ENCODE measurements at places on chromosomes 7 and 10. TPM values are rescaled to one million over a fixed set of nuclear protein-coding genes. Genes with fewer than 3 reads are reported as not detected.

Gene MNX1
- not detected for total RNA-seq

Gene ZNF736
- total RNA-seq, result 6.0 TPM

Gene CUZD1
- not detected for total RNA-seq

Gene CLDN3
- total RNA-seq, result not detected

Gene CYP51A1
- total RNA-seq, result 19.9 TPM

Gene ACSL5
- 9.3 TPM for total RNA-seq

Gene CACNB2
- total RNA-seq, result 0.96 TPM

Gene GSTO2
- not detected for total RNA-seq

Gene DYDC1
- total RNA-seq, result not detected

Gene MINDY4
- 6.0 TPM for total RNA-seq

- H3K27me3 ChIP-seq, result no peaks in the 10 kb centered on the region
- no peak for DNase-seq
- H3K4me3 ChIP-seq, result no peak overlapping the region
- H3K4me1 ChIP-seq, result no peaks in the 10 kb centered on the region
- peaks cover 11% of the 10 kb centered on the region for H3K36me3 ChIP-seq
These were observed 53.8 kb downstream of the KDM7A start for GRCh38 chr7:140122965-140123364.

GRCh38 chr10:19952224-19953010 is 136.2 kb downstream of the PLXDC2 start:
- H3K27me3 ChIP-seq, result no peaks in the 10 kb centered on the region
- H3K4me1 ChIP-seq, result peaks cover 15% of the 10 kb centered on the region
- H3K4me3 ChIP-seq, result no peak overlapping the region
- peak overlapping the region; percentile 1 for H3K27ac ChIP-seq

DNA sequence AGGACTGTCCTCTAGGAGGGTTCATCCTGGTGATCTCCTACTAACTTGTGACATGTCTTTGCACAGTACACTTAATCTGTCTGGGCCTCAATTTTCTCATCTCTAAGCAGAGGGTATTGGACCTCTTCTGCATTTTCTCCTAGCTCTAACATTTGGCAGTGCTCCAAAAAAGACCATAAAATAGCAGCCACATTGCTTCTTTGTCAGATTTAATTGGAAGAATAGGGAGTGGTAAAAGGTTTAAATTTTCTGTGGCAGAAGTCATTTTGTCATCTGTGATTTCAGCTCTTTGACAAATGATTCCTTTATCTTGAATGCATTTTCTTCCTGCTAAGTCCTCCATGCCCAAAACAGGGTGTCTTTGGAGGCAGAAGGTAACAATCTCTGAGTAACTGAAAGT is 289.9 kb upstream of the LRGUK start:
- H3K4me1 ChIP-seq, result no peaks in the 10 kb centered on the region
- no peak overlapping the region for H3K27ac ChIP-seq
- no peak overlapping the region for H3K4me3 ChIP-seq

DNA sequence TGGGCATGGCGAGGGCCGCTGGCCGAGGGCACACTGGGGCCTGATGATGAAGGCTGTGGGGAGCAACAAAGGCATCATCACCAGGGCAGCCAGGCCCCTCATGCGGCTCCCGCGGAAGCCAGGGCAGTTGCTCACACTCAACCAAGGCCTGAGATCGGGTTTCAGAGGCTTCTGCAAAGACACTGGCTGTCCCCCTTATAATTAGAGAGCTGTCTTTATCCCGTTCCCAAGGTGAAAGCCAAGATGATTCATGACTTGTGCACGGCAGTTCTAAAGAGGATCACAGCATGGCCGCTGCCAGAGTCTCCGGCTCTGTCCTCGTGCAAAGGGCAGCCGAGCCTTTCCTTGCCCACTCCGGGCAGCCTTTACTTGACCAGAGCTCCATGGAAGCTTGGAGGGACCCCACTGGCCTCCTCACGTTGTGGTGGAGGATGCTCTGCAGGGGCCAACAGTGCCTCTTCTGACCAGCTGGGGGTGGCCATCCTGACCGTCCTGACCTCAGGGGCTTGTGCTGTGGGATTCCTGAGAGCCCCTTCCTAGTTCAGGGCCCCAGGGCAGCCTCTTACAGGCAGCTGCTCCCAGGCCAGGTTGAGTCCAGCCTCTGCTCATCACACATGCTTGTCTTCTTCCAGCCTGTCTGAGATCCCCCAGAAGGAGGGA is 82.3 kb downstream of the PRKAG2 start:
- no peak overlapping the region for H3K27ac ChIP-seq
- no peak for DNase-seq
- no peaks in the 10 kb centered on the region for H3K4me1 ChIP-seq
- no peaks in the 10 kb centered on the region for H3K27me3 ChIP-seq
- no peaks in the 10 kb centered on the region for H3K36me3 ChIP-seq
- H3K4me3 ChIP-seq, result no peak overlapping the region

- no peaks in the 10 kb centered on the region for H3K27me3 ChIP-seq
- no peak for DNase-seq
- H3K27ac ChIP-seq, result no peak overlapping the region
- no peak overlapping the region for H3K4me3 ChIP-seq
- H3K36me3 ChIP-seq, result no peaks in the 10 kb centered on the region
- H3K4me1 ChIP-seq, result peaks cover 3% of the 10 kb centered on the region
These were observed 11.9 kb downstream of the CDK6 start for GRCh38 chr7:92824450-92824849.

DNA sequence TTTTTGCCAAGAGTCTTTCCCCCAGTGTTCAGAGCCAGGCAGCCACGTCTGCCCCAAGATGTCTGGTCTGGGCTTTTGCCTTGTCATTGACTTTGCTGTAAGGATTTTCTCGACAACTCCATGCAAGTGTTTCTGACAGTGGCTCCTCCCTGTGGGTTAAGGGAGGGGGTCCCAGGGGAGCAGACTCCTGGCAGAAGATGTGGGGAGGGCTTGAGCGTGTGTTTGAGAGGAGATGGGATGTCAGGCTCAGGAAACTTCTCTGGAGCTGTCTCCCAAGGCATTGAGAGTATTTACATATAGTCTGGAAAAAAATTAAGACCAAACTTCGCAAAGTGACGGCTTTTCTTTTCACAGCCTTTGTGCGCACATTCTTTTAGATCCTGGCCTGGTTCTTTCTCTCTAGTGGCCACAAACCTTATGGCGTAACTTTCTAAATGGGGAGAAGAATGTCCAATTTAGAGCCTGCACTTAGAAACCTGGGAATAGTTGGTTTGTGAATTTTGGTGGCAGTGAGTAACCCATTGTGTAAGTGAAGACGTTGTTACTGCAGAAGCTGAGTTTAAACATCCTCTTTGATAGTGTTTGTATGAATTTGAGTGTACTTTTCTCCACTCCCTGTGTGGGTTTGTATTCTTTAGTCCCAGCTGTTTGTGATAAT is 201.5 kb downstream of the LRMDA start:
- DNase-seq, result no peak
- no peaks in the 10 kb centered on the region for H3K36me3 ChIP-seq
- H3K4me3 ChIP-seq, result no peak overlapping the region

DNA sequence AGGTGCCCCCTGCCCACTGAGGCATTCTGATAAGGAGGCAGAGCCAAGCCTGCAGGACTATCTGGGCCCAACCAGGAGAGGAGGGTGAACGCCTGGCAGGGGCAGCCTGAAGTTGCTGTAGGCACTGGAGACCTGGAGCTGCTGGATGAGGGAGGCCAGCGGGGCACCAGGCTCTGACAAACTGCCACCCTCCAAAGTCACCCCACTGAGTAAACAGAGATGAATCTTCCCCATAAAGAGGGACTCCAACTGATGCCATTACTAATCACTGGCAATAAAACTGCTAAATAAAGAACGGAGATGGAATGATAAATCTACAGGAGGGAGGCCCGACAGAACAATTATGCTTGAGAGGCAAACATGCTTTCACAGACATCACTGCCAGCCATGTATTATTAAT is 44.2 kb downstream of the DRGX start:
- no peak overlapping the region for H3K27ac ChIP-seq
- H3K36me3 ChIP-seq, result no peaks in the 10 kb centered on the region
- H3K4me1 ChIP-seq, result no peaks in the 10 kb centered on the region
- H3K4me3 ChIP-seq, result no peak overlapping the region
- no peak for DNase-seq

GRCh38 chr7:4745971-4746919 is 29.2 kb upstream of the AP5Z1 start:
- DNase-seq, result no peak
- peaks cover 16% of the 10 kb centered on the region for H3K36me3 ChIP-seq
- H3K4me1 ChIP-seq, result peaks cover 35% of the 10 kb centered on the region
- H3K27me3 ChIP-seq, result no peaks in the 10 kb centered on the region
- H3K27ac ChIP-seq, result peak overlapping the region; percentile 94

- no peak for DNase-seq
- H3K36me3 ChIP-seq, result no peaks in the 10 kb centered on the region
- no peaks in the 10 kb centered on the region for H3K27me3 ChIP-seq
These were observed 205.6 kb upstream of the TCF7L2 start for GRCh38 chr10:112744181-112745096.

GRCh38 chr7:121214657-121215056 is 114.1 kb upstream of the WNT16 start:
- no peak overlapping the region for H3K27ac ChIP-seq
- H3K4me3 ChIP-seq, result no peak overlapping the region
- peaks cover 5% of the 10 kb centered on the region for H3K4me1 ChIP-seq
- H3K36me3 ChIP-seq, result no peaks in the 10 kb centered on the region

- peaks cover 4% of the 10 kb centered on the region for H3K27me3 ChIP-seq
- no peak for DNase-seq
- H3K4me3 ChIP-seq, result peak within 1 kb of the TSS; percentile 70
- H3K4me1 ChIP-seq, result peaks cover 4% of the 10 kb centered on the region
- peak within 1 kb of the TSS; percentile 28 for H3K27ac ChIP-seq
These were observed at the start of gene CH25H for GRCh38 chr10:89207181-89207800. Gene CH25H, minus strand, starts transcription at chr10:89207317. Its CDS starts 25 bp downstream, at chr10:89207292.

DNA sequence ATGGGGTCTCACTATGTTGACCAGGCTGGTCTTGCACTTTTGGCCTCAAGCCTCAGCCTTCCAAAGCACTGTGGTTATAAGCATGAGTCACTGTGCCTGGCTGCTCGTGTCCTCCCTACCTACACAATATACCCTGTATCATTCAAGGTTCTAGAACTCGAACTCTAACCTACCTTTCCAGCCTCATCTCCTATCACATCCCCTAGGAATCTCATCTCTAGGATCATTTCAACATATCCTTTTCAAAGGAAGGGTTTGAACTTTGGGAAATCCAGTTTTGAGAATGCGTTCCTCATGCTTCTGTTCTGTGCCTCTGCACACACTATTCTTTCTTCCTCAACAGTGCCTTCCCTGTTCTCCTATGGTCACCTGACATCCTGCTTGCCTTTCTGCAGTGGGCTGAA is 87.8 kb upstream of the RHEB start:
- no peaks in the 10 kb centered on the region for H3K4me1 ChIP-seq
- no peak overlapping the region for H3K27ac ChIP-seq
- no peak overlapping the region for H3K4me3 ChIP-seq
- H3K36me3 ChIP-seq, result no peaks in the 10 kb centered on the region
- H3K27me3 ChIP-seq, result no peaks in the 10 kb centered on the region

GRCh38 chr10:79410315-79411094 is 34.9 kb downstream of the ZCCHC24 start:
- no peaks in the 10 kb centered on the region for H3K27me3 ChIP-seq
- H3K4me1 ChIP-seq, result peaks cover 51% of the 10 kb centered on the region
- H3K36me3 ChIP-seq, result no peaks in the 10 kb centered on the region
- no peak for DNase-seq
- H3K27ac ChIP-seq, result no peak overlapping the region

- peaks cover 3% of the 10 kb centered on the region for H3K4me1 ChIP-seq
- no peak for DNase-seq
- H3K27me3 ChIP-seq, result no peaks in the 10 kb centered on the region
- no peak overlapping the region for H3K27ac ChIP-seq
These were observed 14.5 kb downstream of the ANKIB1 start for GRCh38 chr7:92260248-92260781.

GRCh38 chr7:155269766-155270585 is 27.7 kb upstream of the INSIG1 start:
- H3K36me3 ChIP-seq, result no peaks in the 10 kb centered on the region
- no peak for DNase-seq
- no peaks in the 10 kb centered on the region for H3K27me3 ChIP-seq

- no peak overlapping the region for H3K4me3 ChIP-seq
- DNase-seq, result no peak
- H3K4me1 ChIP-seq, result no peaks in the 10 kb centered on the region
- no peak overlapping the region for H3K27ac ChIP-seq
These were observed 17.7 kb upstream of the GTPBP4 start for GRCh38 chr10:970311-971149.

- no peaks in the 10 kb centered on the region for H3K27me3 ChIP-seq
- no peaks in the 10 kb centered on the region for H3K4me1 ChIP-seq
- no peak overlapping the region for H3K4me3 ChIP-seq
- no peaks in the 10 kb centered on the region for H3K36me3 ChIP-seq
- no peak overlapping the region for H3K27ac ChIP-seq
These were observed 73.8 kb downstream of the RGS10 start for GRCh38 chr10:119468542-119469324.

GRCh38 chr10:28077889-28078288 is 79.0 kb upstream of the ODAD2 start:
- H3K4me1 ChIP-seq, result no peaks in the 10 kb centered on the region
- H3K36me3 ChIP-seq, result peaks cover 9% of the 10 kb centered on the region
- H3K4me3 ChIP-seq, result no peak overlapping the region
- H3K27me3 ChIP-seq, result no peaks in the 10 kb centered on the region
- no peak overlapping the region for H3K27ac ChIP-seq
- no peak for DNase-seq

DNA sequence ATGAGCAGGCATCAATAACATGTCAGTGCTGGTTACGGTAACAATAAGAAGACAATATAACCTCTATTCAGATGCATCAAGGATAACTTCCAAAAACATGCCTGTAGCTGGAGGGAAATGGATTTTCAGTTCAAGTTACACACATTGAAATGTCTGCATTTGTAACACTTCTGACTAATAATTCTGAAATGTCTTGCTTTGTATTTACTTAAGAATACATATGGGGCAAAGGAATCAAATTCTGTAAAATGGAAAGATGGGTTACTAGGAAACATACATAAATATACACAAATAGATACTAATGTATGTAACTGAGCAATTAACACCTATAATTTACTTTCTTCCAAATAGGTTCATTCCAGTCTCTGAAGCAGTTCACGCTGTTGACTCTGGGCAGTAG is 18.6 kb upstream of the MTPN start:
- no peaks in the 10 kb centered on the region for H3K4me1 ChIP-seq
- H3K27me3 ChIP-seq, result no peaks in the 10 kb centered on the region
- no peak overlapping the region for H3K27ac ChIP-seq
- no peak for DNase-seq

DNA sequence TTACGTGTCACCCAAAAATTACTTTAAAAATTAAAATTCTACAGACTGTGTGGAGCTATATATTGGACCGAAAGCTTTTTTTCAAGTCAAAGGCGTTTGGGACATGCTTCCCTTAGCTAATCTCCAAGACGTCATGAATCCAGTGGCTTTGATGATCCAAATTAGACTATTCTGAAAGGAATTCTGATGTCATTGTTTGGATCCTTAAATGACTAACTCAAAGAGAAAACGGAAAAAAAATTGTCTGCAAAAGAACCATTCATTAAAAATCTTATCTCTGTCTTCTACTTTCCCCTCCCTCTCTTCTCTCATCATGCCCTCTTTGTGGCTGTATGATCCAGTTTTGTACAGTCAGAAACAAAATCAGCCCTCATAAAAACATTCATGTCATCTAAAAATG is 161.8 kb downstream of the ETV1 start:
- no peak overlapping the region for H3K27ac ChIP-seq
- no peak for DNase-seq
- H3K36me3 ChIP-seq, result no peaks in the 10 kb centered on the region

All from ascending aorta (tissue), 2 donors.